ENCODE measurements at places on chromosomes 5 and 9.

DNA sequence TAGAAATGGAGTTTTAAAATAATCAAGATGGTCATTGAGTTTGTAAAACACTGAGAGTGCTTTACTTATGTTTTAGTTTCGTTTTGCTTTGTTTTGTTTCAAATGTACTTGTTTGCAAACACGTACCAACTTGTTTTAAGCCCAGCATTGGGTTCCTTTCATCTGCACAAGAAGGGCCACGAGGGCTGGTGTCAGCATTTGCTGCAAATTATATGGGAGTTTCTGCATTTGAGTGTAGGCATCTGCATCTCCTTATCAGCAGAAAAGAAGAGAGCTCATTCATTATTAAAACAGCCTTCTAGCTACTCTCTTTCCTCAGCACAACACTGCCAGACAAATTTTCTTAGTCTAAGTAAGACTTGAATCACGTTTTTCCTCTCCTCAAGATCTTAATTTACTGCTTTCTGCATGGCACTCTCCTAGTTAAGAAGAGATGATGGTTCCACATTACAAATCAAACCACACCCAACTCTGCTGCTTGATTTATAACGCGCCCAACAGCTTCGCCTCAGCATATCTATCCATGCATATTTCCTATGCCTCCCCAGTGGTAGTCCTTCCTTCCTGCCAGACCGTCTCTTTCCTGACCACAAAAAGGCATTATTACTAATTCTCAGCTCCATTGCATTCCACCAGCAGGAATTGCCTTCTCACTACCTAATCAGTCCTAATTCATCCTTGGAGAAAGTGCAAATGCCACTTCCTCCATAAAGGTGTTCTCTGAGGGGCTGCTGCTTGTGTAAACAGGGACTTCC is 95.2 kb upstream of the CAST start:
- no peak for DNase-seq

GRCh38 chr5:66249920-66250319 is 105.8 kb downstream of the SREK1 start:
- DNase-seq: no peak

DNA sequence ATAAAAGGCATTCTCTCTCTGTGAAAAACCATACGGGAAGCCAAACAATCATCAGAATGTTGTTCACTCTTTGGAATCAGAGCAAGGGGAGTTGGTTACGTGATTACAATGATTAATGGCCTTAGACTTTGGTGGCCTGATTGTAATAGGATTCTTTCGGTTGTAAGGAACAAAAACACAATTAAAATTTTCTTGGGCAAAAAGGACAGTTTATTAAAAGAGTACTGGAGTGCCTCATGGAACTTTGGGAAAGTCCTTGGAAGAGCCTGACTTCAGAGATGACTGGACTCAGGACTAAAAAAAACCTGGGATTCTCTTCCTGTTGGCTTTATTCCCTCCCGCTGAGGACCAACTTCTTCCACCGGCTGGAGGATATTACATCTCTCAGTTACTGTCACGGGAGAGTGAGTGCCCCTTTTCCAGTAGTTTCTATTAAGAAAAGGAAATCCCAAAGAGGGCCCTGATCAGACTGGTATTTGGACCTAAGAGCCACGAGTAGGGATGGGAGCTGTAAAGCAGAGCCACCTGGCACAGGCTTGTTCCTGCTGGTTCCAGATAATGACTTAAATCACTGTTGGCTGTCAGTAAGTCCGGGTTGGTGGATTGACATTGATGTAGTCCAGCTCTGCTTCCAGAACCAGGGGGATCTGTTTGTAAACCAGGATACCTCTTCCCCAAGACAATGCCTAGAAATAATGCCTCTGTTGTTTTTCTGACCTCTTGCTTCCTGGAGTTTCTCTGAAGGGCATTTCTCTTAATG is 53.9 kb downstream of the CFAP95 start:
- DNase-seq: no peak

GRCh38 chr5:83991566-83992224 is 271.0 kb upstream of the HAPLN1 start:
- no peak for DNase-seq

GRCh38 chr9:110777196-110777875 is 108.7 kb downstream of the MUSK start:
- DNase-seq: no peak

DNA sequence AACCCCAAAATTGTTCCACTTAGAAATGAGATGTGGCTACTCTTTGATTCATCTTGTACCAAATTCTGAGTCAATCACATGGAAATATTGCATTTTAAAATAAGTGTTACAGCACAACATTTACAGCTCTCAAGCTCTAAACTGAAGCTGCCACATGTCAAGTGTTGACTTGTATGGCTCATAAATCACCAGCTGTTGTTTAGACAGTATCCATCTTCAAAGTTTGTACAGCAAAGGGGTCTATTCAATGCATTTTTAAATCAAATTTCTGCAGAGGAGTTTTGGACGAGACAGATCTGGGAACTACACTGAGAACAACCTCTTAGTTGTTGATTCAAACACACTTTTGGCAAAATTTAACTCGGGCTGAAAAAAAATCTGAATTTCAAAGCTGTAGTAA is 31.4 kb downstream of the CHSY3 start:
- DNase-seq: no peak

GRCh38 chr9:125829743-125830142 is 82.6 kb downstream of the PBX3 start:
- peak; percentile 36 for DNase-seq

DNA sequence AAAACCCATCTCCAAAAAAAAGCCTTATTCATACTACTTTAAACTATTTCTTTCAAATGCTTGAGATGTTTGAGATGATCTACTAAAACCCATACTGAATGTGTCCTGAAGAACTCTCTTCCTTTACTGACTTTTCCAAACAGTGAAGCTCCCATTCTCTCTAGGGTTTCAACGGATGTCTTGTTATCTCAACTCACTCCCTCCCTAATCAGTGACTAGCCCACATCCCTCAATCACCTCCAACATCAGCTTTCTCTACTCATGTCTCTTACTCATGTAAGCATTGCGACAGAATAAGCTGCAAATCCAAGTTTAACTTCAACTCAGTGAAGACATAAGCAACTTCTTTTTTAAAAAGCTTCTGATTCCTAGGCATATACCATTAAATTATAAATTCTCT is 42.1 kb downstream of the WDR41 start:
- DNase-seq: no peak

Measured in NCI-H2029 (cell line).